Ascending aorta (tissue), 2 donors: ENCODE measurements at places on chromosomes 3 and 15.

- DNase-seq = no peak
Observed at GRCh38 chr15:52132066-52132465, 19.5 kb upstream of the BCL2L10 start.

DNA sequence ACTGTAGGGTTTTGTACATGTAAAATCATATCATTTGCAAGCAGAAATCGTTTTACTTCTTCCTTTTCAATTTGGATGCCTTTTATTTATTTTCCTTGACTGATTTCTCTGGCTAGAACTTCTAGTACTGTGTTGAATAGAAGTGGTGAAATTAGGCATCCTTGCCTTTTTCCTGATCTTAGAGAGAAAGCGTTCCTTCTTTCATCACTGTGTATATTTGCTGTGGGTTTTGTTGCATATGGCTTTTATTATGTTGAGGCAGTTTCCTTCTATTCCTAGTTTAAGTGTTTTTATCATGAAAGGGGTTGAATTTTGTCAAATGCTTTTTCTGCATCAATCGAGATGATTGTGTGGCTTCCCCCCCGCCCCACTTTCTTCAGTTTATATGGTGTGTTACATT is 140.9 kb downstream of the ATG7 start:
- DNase-seq = no peak

GRCh38 chr3:23945663-23945912 is 502 bp downstream of the NR1D2 start:
- DNase-seq = no peak

- DNase-seq = no peak
Observed at GRCh38 chr3:187728248-187728647, 17.0 kb downstream of the BCL6 start.

GRCh38 chr3:107524841-107525643 is 2.3 kb downstream of the BBX start:
- peak; percentile 79 for DNase-seq

- no peak for DNase-seq
Observed at GRCh38 chr3:23667536-23668429, 138.0 kb upstream of the UBE2E1 start.

DNA sequence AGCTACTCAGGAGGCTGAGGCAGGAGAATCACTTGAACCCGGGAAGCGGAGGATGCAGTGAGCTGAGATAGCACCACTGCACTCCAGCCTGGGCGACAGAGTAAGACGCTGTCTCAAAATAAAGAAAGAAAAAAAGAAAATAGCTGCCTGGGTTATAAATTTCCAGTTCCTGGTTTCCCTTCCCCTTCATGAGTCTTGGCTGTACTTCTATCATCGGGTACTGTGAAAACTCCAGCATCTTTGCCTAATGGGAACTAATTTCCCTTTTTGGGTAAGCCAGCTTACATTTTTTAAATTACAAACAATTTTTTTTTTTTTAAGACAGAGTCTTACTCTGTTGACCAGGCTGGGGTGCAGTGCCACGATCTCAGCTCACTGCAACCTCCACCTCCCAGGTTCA is 15.0 kb downstream of the DENND4A start:
- DNase-seq = no peak

DNA sequence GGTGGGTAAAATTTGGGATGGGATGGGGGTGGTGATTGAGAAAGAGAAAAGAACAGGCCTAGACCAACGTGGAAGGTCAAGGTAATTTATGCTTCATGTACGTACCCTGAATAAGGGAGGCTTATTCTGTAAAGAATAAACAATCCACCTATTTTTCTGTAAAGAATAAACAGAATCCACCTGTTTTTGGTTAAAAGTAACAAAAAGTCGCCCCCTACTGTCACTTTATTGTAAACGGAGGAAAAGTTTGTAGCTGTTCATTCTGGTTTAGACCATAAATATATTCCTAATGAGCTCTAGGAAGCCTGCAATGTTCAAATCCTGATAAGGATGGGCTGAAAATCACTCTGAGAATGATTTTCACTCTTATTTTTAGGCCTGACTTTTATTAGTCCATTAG is 23.5 kb upstream of the SQOR start:
- DNase-seq = no peak

GRCh38 chr3:132730891-132731580 is 8.8 kb upstream of the NPHP3 start:
- DNase-seq = no peak

GRCh38 chr3:177569875-177570657 is 372.8 kb upstream of the TBL1XR1 start:
- DNase-seq = no peak

DNA sequence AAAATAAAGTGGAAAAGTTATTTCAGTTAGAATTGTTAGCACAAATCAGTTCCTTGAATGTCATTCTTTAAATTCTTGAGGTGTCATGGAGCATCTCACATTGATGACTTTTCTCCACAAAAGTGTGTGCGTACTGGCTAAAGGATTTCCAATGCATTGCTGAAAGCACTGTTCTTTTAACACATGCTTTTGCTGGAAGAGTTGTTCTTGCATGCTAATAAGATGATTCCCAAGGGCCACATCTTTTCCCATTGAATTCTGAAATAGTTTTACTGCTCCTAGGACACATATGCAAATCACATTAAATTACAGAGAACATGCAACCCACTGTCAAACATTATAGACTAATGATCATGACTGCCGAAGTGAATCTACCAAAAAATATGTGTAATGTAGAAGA is 516.3 kb upstream of the CADM2 start:
- DNase-seq = no peak

DNA sequence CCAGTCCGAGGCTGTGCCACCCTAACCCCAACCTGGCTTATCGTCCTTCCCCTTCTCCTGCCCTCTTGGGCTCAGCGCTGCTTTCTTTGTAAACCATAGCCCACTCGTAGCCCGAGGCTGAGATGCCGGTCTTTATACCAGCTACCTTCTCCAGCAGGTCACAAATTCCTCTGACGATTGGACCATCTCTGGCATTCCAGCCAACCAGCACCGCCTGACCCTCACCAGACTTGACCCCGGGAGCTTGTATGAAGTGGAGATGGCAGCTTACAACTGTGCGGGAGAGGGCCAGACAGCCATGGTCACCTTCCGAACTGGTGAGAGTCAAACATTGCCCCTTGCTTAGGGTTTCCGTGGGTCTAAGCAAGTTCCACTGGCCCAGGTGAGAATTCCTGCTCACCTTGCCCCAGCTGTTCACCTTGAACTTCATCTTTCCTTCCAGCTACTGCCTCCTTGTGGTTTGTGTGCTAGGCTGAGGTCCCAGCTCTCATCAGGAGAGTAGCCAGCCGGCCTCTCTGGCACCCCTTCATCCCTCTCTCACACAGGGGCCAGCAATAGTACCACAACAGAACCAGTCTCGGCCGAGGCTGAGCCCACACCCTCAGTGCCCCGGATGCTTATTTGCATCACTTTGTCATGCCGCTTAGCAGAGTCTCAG is 66.7 kb downstream of the BOC start:
- DNase-seq = no peak

DNA sequence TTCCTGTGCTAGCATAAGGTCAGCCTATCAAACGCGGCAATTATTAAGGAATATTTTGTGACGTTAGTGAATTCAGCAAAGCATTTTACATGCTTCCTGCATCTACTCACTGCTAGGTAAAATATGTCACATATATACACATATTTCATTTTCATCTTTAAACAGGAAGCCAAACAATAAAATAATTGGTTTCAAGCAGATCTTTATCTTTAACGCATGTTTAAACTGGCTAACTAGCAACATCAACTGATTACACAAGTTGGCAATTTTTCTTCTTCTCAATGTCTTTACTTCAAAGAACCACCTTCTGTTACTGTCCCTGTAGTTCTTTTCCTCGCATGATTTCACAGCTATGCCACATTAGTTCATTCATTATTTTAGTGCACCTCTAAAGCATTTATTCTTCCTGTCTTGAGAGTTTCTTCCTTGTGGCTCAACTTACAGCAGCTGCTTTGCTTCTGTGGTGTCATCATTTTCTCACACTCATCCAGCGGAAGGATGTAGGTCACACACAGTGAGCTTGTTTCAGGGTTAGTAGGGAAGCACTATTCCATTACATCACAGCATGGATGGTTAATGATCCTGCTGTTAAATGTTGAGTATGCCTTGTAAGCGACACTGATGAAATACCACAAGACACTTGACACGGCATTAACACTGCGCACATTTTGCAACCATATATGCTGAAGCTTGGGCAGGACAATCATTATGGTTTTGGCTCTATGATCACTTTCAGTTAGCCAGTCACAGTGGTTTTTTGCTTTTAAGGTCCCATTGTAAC is 2.3 kb upstream of the BCHE start:
- no peak for DNase-seq

DNA sequence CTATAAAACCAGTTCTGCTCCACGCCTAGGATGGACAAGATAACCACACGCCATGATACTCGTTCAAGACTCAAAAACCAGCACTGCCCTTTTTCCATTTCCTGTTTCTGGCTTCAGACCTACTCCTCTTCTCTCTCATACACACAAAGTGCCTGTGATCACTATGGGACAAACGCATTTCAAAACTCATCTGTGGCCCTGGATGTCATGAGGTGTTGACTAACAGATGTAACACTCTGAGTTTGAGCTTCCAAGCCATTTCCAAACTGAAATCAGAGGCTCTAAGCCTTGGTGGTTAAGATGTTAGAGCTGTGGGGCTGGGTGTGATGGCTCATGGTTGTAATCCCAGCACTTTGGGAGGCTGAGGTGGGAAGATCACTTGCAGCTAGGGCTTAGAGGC is 55.7 kb upstream of the LMOD3 start:
- DNase-seq = no peak

DNA sequence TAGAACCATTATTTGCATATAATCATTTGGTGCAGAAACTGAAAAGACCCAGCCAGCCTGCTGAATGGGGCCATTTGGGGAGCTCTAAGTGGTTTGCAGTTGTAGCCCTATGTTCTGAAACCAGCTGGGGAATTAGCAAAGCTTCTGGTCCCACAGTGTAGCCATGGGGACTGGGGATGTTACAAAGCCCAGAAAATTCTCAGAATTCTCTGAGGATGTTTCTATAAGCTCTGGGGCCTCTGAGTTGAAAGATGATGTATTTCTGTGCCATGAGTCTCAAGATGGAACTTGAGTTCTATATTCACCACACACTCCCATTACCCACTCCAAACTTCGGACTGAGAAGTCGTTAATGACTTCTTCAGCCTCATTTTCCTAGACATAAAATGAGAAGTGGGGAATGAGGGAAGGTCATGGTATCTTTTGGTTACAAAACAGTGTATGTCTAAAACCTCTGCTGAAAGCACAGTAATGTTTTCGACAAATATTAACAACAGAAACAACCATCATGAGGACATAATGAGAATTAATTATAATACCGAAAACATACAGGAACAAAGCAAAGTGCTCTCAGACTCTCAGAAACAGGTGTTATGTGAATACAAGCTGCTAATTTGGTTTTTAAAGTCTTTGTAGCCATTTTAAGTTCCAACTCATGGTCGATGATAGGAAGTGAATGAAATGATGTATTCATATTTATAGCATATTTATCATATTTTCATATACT is 89.4 kb downstream of the RFTN1 start:
- DNase-seq = no peak

DNA sequence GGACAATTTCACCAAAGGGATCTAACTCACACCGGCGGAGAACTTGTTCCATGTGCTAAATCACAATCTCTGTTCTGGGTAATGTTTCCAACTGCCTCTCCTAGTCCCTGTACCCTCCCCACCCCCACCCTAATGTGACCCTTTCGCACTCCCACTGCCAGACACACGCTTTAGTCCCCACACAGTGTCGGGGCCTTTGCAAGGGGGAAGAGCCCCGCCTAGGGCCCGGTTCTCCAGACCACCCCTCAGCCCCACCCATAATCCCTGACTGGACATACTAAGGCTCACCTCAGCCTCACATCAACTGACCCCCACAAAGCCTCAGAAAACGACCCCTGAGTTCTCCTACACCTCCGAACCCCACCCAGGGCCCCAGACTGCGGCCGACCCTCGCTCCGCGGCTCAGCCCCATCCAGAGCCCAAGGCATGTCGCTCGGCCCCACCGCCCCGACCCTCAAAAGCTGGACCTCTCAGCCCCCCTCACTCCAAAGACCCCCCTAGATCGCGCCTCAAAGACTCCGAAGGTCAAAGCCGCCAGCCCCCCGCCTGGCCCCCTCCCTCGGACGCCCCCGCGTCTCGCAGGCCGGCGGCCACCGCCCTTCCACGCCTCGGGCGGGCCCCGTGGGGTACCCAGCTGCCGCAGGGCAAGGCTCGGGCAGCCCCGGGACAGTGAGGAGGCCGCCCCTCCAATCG is 72.0 kb upstream of the MAP4 start:
- DNase-seq = no peak

GRCh38 chr3:12042638-12043037 is 38.5 kb downstream of the SYN2 start:
- no peak for DNase-seq

DNA sequence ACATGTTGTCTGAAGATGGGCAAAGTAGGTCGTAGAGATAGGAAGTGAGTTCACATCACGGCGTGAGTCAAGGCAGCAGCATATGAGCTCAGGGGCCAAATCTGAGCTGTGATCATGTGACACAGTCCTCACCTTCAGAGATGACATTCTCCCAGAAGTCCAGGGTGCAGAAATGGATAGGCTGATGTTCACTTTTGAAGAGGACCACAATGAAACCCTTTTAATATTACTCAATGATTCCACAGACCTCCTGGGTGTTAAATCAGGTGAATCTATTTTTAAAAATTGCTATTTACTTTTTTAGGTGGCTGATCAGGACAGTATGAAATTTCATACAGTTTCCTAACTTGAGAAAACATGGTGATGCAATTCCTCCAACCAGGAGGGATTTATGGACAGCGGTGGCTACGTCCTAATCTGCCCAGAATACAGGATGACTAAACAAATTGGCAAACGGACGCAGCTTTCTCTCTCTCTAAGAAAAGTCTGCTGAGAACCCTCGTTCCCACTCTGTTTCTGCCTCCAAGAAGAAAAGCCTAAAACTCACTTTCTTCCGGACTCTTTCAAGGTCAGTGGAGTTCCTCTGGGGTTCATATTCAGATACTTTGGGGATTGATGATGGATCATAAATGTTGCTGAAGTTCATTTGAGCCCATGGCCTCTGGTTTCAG is 34.4 kb downstream of the B3GNT5 start:
- no peak for DNase-seq

- no peak for DNase-seq
Observed at GRCh38 chr3:122343654-122344053, 18.6 kb downstream of the CSTA start.

DNA sequence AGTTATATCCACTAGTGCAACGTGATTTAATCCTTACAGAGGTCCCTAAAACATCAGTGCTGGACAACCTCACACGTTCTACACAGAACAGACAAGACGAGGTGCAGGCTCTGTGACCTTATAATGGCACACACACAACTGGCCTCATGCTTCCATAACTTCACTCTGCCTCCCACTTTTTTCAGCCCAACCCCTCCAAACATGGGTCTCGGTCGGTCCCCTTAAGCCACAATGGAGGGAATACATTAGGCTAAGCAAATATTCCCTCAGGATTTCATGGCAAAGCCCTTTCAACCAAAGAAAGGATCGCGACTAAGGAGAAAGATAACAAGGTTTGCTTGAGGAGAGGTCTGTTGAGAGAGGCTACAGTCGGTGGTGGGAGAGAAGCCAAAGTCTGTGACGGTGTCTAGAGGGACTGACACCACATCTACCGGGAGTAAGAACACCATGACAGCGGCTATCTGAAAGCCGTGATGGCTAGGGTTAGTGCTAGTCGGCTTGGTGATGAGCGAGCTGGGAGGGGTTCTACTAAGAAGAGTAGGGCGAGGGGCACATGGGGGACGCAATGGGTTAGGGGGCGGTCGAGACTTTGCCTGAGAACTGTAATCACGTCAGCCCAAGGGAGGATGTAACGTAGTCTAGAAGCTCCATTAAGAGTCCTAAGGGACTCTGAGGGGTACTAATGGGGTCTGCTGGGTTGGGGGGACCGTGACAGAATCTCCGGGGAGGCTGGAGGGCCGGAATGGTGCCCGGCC is 1.0 kb downstream of the MYO9A start:
- DNase-seq = peak; percentile 67

- DNase-seq = no peak
Observed at GRCh38 chr3:184315871-184316661, 1.7 kb downstream of the EIF4G1 start.
